ENCODE measurements at places on chromosomes 7 and 10. TPM values are rescaled to one million over a fixed set of nuclear protein-coding genes. Genes with fewer than 3 reads are reported as not detected.

DNA sequence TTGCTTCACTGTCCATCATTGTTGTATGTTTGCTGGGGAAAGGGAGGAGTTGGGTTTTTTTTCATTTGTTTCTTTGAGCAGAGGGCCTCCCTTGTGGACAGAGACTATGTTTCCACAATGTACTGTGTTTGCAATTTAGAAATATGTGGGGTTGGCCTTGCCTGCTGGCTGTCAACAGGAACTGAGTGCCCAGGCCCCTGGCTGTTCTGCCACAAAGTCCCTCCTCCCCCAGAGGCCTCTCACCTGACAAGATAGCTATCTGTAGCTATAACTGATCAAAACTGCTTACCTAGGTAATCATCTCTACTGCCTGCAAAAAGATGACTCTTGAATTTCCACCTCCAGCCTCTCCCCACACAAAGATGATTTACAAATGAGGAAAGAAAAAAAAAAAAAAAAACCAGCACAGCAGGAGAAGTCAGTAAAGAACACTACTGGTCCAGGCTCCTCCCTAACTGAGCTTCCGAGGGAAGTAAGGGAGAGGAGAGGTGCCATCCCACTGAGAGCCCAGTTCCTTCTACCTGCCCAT is 121.8 kb downstream of the SGMS1 start:
- H3K27me3 ChIP-seq, result no peaks in the 10 kb centered on the region
- no peak for DNase-seq
- H3K4me1 ChIP-seq, result peaks cover 6% of the 10 kb centered on the region

DNA sequence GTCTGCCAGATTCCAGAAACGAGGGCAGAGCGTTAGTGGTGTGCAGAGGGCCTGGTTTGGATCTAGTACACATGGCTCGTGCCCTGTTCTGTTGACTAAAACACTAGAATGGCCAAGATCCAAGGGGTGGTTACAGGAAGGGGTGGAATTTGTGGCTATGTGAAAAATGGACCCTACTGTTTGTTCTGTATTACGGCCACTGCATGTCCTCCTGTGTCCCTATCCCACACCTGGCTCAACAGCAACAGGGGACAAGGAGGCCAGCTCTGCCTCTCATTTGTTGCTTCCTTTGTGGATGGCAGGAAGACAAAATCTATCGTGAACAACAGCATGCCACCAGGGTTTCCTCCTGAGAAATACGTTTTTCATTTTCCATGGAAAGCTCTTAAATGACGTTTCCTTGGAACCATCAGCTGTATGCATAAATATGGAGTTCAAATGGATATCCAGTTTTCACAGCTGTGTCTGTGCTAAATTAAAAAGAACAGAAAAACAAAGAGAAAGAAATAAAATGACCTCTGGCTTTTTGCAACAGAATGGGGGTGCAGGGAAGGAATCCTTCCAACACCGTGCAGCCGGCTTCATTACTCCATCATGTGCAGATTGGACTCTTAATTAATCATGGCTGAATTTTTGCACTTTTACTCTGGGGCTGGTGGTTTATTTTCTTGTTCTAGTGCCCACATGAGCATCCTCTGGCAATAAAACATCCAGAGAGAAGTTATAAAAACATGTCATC is 318.9 kb downstream of the CXCL12 start:
- no peak overlapping the region for H3K27ac ChIP-seq
- no peak overlapping the region for H3K4me3 ChIP-seq
- no peaks in the 10 kb centered on the region for H3K36me3 ChIP-seq
- no peaks in the 10 kb centered on the region for H3K27me3 ChIP-seq
- no peak for DNase-seq

DNA sequence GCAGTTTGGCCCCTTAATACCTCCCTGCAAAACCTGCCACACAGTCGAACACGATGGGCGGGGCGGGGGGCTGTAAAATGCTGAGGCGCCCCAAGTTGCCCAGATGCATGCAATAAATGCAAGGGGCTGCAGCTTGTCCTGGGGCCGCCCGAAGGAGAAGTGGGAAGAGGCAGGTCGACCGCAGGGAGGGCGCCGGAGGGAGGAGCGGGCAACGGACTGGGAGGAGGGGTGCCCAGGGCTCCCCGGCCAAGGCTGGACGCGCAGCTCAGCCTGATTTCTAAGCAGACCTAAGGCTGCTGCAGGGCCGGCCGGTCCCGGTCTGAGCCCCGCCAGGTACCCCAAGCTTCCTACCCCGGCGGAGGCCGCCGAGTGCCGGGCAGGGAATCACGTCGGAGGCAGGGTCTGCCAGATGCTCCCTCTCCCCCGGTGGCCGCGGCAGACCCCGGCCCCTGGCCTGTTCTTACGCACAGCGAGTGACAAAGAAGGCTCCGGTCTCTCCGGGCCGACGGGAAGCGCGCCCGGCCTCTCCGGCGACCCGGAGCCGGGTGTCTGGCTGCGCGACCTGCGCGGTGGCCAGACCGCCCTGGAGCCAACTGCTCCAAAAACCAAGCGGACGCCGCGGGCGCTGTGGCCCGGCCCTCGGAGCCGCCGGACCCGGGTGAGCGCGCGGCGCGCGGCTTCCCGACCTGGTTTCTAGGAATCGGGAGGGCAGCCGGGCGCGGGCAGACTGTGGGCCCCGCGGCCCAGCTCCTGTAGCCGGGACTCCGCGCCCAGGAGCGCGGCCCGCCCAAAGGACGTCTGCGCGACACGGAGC is 744 bp upstream of the EBF3 start:
- H3K4me3 ChIP-seq, result no peak overlapping the region
- no peak overlapping the region for H3K27ac ChIP-seq
- H3K36me3 ChIP-seq, result no peaks in the 10 kb centered on the region
- peaks cover 3% of the 10 kb centered on the region for H3K4me1 ChIP-seq
- peaks cover 95% of the 10 kb centered on the region for H3K27me3 ChIP-seq
- DNase-seq, result no peak

GRCh38 chr7:14085901-14086300 is 96.4 kb upstream of the ETV1 start:
- H3K4me3 ChIP-seq, result no peak overlapping the region
- H3K36me3 ChIP-seq, result no peaks in the 10 kb centered on the region
- no peaks in the 10 kb centered on the region for H3K27me3 ChIP-seq
- DNase-seq, result no peak
- no peaks in the 10 kb centered on the region for H3K4me1 ChIP-seq
- H3K27ac ChIP-seq, result no peak overlapping the region

DNA sequence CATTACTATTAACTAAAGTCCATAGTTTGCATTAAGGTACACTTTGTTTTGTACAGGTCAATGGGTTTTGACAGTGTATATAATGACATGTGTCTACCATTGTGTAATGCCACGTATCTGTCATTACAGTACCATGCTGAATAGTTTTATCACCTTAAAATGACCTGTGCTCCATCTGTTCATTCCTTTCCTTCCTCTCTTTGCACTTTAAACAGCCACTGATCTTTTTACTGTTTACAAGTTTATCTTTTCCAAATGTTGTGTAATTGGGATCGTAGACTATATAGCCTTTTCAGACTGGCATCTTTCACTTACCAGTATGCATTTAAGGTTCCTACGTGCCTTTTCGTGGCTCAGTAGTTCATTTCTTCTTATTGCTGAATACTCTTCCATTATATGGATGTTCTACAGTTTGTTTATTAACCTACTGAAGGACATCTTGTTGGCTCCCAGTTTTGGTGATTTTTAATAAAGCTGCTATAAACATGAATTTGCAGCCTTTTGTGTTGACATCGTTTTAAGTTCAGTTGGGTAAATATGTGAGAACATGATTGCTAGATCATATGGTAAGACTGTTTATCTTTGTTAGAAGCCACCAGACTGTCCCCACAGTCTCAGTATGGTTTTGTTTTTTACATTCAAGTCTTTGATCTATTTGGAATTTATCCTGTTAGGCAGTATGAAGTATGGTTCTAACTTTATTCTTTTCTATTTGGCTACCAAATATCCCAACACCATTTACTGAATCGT is 24.7 kb downstream of the STAM start:
- no peaks in the 10 kb centered on the region for H3K36me3 ChIP-seq
- H3K27ac ChIP-seq, result no peak overlapping the region
- no peak overlapping the region for H3K4me3 ChIP-seq
- DNase-seq, result no peak
- H3K4me1 ChIP-seq, result peaks cover 10% of the 10 kb centered on the region

UPK3B gene
- not detected for total RNA-seq

EBLN1 gene
- total RNA-seq, result not detected

All from adrenal gland (tissue), 19 donors.